ENCODE measurements at places on chromosomes 6 and 20.

- DNase-seq, result no peak
These were observed 41.0 kb downstream of the NINL start for GRCh38 chr20:25544311-25544710.

DNA sequence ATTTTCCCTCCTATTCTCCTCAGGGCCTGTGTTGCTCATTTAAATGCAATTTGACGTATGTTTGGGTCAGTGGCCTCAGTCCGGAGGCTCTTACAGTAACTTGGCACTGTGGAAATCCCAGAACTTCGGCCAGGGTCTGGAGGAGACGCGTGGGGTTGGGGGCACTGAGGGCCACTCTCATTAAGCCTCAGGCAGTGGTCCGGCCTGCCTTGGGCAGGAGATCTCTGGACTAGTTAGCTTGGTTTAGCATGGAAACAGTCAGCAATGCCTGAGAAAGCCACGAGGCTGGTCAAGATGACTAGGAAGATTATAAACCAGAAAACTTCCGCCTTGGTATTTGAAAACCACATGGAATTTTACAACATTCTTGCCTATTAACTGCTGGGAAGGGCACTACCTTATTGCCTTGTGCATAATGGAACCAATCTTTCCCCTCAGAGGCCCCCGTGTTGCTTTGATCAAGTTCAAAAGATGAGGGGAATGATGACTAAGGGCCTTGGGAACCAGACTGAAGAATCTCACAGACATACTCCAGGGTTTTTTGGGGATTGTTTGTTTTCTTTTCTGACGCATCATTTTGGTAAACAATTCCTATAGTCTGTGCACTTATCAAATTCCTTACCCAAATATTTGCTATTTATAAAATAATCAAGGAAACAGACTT lies 206.0 kb upstream of the PREP start:
- no peak for DNase-seq

DNA sequence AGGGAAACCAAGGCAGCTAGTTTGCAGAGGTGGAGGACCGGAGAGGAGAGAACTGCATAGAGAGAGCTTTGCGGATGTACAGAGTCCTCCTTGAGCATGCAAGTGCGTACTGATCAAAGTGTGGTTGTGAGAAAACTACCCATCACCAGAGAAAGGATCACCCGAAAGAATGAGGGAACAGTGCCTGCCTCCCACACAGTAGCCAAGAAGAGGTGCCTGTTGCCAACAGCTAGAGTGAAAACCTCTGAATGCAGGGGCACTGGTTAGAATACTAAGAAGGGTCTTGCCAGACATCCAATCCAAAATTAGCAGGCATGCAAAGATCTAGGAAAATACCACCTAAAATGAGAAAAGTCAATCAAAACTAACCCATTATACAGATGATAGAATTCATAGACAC lies 166.6 kb upstream of the AKAP12 start:
- no peak for DNase-seq

DNA sequence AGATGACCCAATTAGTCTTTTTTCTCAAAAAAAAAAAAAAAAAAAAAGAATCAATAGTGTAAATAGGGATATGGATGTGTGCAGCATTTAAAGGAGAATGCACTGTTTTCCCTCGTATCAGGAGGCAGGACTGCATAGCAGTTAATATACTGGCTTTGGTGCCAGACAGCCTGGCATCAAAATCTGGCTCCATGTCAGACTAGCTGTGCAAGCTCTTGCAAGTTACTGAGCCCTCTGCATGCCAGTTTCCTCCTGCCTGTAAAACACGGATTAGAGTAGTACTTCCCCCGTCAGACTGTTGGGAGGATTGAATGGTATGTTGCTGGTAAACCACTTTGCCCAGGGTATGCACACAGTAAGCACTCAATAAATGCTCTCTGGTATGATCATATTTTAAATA lies 594.2 kb upstream of the CHD6 start:
- DNase-seq, result no peak

- peak; percentile 78 for DNase-seq
These were observed 487.5 kb downstream of the EPM2A start for GRCh38 chr6:145247692-145248419.

DNA sequence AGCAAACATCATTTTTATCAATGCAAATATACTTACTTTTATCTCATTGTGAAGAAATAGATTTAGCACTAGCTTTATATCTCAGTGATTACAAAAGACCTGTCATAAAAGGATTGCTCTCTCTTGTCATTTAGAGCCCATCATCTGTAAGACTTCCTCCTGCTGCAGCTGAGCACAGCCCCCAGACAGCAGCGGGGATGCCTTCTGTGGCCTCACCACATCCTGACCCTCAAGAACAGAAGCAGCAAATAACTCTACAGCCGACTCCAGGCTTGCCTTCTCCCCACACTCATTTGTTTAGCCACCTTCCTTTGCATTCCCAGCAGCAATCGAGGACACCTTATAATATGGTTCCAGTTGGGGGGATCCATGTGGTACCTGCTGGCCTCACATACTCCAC lies 127.0 kb upstream of the EDN1 start:
- DNase-seq, result no peak

- no peak for DNase-seq
These were observed 154.1 kb downstream of the FOXA2 start for GRCh38 chr20:22430154-22430745.

DNA sequence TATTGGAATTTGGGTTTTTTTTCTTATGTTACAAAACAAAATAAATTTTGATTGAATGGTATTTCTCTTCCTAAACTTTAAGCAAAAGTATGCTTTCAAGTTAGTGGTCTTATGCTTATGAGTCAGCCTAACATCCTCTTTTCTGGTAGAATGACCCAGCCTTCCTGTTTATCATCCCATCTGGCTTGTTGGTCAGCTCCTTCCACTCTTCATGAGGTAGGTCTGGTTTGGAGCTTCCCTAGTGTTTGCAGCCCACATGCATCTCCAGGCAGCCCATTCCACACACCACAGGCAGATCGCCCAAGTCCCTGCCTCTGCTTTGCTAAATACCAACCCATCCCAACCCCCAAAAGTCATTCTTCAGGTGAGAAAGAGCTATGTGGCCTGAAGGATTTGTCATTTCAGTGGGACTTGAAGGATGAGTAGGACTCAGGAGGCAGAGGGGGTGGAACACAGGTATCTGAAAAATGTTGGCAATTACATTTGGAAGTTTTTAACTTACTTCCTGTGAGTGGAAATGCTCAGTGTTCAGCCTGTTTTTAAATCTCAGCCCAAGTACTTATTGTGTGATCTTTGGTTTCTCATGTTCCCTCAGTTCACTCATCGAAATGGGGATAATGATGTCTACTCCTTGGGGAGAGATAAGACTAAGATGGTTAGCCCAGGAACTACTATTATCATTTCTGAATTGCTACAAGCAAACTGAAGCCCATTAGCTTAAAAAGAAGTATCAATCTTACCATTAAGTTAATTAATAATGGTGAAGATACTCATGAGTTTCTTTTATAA lies 294.0 kb downstream of the ADGB start:
- DNase-seq, result peak; percentile 59

DNA sequence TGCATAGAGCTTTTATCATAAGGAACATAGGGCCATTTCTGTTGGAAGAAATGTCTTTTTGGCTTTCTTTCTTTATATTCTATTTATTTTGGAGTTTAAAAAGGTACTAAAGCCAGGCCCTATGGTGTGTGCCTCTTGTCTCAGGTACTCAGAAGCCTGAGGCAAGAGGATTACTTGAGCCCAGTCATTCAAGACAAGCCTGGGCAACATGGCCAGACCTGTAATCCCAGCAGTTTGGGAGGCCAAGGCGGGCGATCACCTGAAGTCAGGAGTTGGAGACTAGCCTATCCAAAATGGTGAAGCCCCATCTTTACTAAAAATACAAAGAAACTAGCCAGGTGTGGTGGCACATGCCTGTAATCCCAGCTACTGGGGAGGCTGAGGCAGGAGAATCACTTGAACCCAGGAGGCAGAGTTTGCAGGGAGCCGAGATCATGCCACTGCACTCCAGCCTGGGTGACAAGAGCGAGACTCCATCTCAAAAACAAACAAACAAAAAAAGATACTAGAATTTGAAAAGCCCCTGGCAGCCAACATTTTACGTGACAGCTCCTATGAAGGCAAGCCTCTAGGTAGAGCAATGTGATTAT lies 80.0 kb downstream of the CBFA2T2 start:
- DNase-seq, result no peak

GRCh38 chr20:57361517-57361916 lies 10.5 kb downstream of the RAE1 start:
- no peak for DNase-seq

GRCh38 chr6:105566503-105566902 lies 163.6 kb upstream of the PREP start:
- DNase-seq, result no peak

DNA sequence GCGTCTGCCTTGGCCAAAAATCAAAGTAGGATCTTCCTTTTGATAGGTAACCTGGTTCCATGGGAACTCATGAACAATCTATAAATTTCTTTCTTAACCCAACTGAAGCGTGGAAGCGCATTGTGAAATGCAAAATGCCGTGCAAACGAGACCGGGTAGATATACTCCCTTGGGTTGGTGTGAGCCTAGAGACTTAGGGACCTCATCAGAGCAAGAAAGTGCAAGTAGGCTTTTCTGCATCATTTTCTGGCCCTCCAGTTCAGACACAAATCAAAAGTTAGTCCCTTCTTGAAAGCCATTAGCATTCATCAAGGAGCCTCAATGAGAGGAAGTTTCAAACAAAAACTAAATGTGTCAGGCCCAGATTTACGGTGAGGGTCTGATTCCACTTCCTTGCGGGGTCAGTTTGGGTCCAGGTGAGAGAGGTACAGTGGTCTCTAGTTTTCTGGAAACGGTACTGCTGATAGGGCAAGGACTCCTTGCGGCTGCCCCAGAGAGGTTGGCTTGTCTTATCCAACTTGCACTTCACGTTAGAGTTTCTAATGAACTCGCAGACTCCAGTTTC lies 5.3 kb upstream of the ZNF184 start:
- no peak for DNase-seq

DNA sequence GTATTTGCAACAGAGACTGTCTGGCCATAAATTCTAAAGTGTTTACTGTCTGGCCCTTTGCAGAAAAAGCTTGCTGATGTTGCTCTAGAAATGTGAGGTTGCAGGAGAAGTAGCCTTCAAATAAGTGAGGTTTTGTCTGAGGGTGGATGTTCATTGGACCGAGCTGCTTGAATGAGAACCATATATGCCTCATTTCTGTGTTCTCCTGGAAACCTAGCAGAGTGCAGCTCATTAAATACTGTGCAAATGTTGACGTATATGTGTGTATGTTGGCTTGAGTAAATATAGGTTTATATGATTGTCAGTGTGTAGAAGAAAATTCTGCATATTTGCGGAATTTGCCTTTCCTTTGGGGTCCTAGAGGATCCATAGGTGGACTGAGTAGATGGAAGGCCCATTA lies 39.0 kb downstream of the CHMP4B start:
- no peak for DNase-seq

- DNase-seq, result no peak
These were observed 564.3 kb downstream of the LMBRD1 start for GRCh38 chr6:69232496-69232895.

DNA sequence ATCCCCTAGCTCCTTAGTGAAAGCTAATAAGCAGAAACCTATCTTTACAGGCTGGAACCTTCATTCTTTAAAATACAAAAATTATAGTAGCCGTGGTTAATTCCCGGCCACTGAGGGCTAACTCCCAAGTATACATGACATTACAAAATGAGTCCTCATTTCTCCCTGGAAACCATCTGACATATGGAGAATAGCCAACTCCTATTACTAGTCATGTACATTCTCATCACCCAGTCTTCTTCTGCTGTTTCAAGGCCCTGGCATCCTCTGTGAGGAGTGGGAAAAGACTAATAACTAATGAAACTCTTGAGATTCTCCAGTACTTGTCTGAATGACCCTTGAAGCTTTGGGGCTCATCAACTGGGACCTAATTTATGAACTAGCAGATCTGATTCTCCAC lies 30.2 kb downstream of the CSNK2A1 start:
- no peak for DNase-seq

DNA sequence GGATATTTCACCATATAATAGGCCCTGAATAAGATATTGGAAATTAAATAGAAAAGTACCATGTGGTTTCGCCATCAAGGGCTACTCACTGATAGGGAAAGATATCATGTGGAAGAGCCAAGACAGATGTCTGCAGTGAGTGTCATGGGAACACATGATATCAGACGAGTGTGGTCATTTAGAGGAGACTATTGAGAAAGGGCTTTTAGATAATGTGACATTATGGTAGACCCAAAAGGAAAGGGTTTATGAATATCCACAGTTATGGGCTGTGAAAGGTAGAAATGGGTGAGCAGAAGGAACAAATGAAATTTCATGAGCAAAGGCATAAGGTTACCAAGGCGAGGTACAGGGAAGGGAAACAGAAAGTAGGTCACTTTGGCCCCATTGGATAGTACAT lies 182.3 kb upstream of the PRSS16 start:
- DNase-seq, result no peak

DNA sequence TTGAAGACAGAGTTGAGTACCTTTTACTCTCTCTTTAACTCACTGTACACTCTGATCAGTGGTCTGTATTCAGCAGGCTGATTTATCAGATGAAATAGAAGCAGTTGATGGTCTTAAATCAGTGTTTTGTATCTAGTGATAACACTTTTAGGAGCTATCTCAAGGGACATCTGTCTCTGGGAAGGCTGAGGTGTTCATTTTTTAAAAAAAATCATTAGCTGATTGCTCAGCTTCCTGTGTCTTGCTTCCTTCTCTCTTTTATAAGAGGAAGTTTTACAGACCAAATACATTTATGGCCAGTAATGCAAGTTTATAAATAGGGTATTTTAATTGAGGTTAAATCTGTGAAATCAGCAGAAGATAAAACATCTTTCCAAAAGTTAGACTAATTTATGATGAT lies 12.0 kb upstream of the CCDC170 start:
- DNase-seq, result no peak

- DNase-seq, result no peak
These were observed 132.7 kb downstream of the TSHZ2 start for GRCh38 chr20:53104884-53105283.

GRCh38 chr20:59412875-59413284 lies 112.5 kb downstream of the EDN3 start:
- DNase-seq, result peak; percentile 35

GRCh38 chr20:38231531-38232121 lies 28.9 kb downstream of the KIAA1755 start:
- no peak for DNase-seq
